Substantia nigra (tissue), 51 donors: ENCODE measurements at places on chromosomes 16 and 17.

GRCh38 chr17:66191593-66192377 lies at the start of gene CEP112:
CEP112 (minus strand) TSS chr17:66192133.
- peak; percentile 34 for DNase-seq

GRCh38 chr17:74663561-74663960 lies 40.0 kb upstream of the CD300E start:
- no peak for DNase-seq

DNA sequence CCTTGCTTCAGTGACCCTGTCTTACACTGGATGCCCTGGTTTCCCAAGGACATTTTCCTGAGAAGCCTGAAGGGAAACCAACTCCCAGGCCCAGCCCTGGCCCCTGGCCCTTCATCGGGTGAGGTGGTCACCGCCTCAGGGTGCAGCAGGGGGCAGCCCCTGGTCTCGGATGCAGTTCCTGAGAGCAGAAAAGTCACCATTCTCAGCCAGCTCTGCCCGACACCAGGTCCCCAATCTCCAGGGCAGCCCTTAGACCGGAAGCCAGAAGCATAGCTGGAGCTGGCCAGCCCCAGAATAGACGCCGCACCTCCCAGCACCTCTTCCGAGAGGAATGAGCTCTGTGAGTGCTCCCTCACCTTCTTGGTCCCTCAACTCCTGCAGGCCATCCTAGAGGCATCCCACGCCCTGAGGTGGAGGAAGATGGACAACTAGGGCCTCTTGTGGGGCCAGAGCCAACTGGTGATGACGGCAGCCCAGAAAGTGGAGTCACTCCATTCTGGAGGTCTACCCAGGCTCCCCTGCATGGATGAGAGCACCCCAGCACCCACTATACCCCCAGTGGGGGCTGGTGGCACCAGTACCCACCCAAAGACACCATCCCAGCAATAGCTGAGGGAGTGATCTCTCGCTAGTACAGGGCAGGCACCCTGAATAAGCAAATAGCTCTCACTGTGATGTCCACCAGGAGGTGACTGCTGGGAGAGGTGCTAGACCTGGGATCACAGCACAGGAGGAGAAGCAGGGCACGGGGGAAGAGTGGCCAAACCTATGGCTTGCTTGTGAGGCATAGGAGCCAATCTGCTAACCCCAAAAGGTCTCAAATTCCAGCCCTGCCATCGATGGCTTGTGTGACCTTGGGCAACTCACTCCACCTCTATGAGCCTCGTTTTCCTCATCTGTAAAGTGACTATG lies 56.2 kb downstream of the TK2 start:
- no peak for DNase-seq

- DNase-seq, result no peak
These were observed 14.0 kb upstream of the ALDOA start for GRCh38 chr16:30051518-30051917.

- no peak for DNase-seq
These were observed 79.7 kb downstream of the AIPL1 start for GRCh38 chr17:6355196-6355595.
